Activated effector memory CD4-positive, alpha-beta T cell treated with Interleukin-2 at 50 U/mL for 16 hours (primary cell): ENCODE measurements at places on chromosomes 5 and 9.

DNA sequence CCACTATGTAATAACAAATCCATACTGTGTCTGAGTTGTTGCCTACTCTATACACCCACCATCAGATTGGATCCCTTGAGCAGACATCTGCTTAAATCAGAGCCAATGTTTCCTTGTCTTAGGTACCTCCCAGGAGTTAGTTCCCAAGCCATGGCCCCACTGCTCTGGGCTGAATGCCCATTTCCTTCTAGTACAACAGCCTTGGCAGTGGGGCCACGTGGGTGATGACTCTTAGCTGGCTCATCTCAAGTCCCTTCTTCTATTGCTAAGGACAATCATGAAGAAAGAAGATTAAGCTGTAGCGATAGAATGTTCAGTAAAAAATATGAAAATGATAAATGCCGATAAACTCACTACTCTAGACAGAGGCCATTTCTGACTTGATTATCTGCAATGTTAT, 16.6 kb downstream of the PTGR1 start:
- no peak for DNase-seq

- peak; percentile 28 for DNase-seq
Observed at GRCh38 chr5:91382530-91383026, 539 bp downstream of the ARRDC3 start.

DNA sequence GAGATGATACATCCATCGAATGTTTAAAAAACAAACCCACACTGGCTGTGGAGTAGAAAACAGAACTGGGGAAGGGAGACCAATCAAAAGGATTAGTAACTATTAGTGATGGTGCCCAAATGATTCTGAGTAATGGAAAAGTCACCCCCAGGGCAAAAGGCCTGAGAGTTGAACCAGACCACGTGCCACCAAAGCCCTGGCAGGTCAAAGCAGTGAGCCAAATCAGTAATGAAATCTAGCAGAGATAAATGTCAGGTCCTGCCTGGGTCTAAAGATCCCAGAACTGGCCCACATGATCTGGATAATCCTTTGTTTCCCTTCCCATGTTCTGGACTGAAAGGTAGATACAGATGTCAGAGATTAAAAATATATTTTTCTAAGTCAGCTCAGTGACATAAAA, 9.4 kb downstream of the OTULINL start:
- DNase-seq = no peak

DNA sequence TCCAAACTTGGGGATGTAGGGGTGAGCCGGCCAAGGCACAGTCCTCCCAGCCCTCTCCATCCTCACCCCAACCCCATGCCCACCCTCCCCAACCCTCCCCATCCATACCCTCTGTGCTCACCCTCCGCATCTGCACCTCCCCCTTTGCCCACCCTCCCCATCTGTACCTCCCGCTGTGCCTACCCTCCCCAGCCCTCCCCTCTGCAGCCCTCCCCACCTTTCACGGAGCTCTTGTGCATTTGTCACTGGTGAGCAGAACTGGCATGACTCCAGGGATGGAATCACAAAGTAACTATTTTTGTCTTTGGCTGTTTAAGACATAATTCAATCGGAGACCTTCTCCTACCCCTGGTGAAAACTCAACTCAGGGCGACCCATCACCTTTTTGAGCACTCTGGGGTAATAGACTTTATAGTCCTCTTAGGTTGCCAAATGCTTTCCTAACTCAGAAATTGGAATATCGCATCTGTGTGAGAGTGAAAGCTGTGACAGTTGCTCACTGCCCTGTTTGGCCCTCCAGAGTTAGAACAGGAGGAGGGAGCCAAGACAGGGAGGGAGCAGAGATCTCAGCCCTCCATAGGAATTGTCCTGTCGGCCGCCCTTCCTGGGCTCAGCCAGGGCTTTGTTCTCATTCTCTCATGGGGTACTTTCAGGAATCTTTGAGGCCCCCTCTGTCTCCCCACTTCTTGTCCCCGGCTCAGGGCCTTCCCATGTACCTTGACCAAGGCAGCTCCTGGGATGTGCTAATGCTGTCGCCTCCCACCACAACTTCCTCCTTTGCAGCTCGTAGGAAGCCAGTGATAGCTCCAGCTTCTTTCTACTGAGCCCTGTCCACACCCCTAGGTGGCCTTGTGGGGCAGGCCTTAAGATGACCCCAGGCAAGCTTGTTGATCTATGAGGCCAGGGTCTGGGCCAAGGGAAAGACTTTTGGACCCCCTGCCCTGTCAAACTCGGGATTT, 36.2 kb downstream of the OTULIN start:
- DNase-seq = no peak

- no peak for DNase-seq
Observed at GRCh38 chr5:74281166-74281565, 359.4 kb downstream of the ENC1 start.

DNA sequence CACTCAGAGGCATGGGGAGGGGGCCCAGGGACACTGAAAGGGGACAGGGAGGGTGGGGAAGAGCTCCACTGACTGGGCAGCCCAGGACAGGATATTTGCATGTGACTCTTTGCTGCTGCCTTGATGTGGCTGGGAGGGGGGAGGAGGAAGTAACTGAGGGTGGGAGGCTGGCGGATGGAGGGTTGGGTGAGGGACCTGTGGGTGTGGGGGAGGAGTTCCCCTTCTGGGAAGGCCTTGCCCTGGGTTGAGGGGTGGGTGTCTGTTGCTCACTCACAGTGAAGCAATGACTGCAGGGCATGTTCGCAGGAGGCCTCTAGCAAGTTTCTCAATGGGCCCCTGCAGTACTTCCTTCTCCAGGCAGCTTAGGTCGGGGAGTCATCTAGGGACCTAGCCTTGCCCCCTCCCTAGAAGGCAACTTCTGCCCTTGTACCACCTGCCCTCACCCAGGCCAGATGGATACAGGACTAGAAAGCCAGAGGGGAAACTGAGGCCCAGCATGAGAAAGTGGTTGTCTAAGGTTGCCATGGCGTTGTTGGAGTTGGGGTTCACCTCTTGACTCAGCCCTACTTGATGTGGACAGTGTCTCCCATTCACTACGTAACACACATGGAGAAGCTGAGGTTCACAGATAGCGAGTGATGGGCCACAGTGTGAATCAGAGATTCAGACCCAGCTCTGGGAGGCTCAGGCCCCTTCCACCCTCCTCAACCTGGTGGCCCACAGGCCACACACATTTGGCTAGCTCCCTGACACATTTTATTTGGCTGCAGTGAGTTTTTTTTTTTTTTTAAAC, 3.0 kb downstream of the GRK6 start:
- DNase-seq = peak; percentile 78

- no peak for DNase-seq
Observed at GRCh38 chr9:6675268-6675667, 29.7 kb upstream of the GLDC start.

DNA sequence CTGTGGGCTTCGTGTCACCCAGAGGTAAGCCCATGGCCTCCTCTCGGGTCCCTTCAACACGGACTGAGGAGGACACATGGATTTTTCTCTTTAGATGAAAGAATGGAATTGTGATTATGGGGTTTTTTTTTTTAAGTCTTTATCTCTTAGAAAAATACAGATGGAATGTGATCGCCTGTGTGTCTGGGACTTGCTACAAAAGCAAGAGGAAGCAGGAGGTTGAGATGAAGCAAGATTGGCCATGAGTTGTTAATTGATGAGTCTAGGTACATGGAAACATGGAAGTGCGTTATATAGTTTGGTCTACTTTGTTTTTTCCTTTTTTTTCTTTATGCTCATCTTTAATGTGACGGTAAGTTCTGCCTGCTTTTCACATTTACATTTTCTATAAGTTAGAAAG, 14.6 kb downstream of the USP20 start:
- DNase-seq = no peak

GRCh38 chr5:36669015-36669651, 62.7 kb downstream of the SLC1A3 start:
- DNase-seq = no peak

DNA sequence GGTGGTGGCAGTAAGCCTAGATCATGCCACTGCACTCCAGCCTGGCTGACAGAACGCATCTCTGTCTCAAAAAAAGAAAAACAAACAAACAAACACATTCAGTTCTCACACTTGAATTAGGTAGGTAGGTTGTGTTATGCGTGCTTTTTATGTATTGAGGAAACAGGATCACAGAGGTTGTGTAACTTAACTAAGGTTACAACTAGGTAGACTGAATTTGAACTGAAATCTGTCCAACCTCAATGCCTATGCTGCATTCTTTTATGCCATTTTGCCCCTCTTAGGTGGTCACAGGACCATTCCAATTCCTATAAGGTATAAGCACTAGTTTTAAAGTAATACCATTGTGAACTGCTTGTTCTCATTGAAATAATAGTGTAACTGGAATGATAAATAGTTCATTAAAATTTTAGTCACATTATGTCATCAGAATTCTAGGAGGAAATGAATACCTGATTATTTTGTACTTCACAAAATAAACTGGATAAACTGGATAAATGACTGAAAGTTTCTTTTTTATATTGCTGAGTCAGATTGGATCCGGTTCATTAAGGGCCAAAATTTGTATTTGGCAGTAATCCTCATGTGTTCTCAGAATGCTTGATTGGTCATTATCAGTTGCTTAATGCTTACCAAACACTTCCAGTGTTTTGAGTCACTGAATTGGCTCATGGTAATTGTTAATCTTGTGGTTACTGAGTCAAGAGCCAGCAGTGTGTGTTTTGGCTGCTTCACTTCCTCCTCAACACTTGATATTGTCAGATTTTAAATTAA, 7.1 kb downstream of the UBAP1 start:
- DNase-seq = no peak

DNA sequence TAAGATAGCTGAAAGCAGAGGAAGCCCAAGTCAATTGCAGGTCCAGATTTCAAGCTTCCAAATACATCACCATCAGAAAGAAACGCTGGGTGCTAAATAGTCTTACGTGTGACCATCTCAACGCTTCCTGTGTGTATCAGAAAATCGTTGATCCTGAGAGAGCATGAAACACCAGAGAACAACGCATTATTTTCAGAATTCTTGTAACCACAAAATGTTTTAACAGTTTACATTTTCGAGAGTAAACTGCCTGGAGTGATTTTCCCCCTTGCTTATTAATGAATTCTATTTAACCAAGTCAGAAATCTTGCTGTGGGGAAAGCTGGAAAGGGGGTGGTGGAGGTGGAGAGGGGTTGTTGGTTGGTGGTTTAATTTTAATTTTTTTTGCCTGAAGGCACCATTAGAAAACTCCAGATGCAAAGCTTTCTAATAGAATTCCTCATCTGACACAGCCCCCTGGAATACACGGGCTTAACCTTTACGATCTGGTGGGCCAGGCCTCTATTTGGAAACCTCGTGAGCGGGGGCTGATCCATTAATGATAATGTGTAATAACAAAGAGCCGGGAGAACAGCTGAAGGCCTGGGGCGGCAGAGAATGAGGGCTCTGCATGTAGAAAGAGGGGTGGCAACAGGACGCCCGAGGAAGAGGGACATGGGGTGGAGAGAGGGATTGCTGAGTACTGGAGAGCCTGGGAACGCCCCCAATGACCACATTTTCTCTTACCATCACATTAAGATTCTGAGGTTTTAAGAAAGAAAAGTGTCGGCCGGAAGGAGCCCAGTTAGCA, 124.5 kb upstream of the NFIB start:
- no peak for DNase-seq

DNA sequence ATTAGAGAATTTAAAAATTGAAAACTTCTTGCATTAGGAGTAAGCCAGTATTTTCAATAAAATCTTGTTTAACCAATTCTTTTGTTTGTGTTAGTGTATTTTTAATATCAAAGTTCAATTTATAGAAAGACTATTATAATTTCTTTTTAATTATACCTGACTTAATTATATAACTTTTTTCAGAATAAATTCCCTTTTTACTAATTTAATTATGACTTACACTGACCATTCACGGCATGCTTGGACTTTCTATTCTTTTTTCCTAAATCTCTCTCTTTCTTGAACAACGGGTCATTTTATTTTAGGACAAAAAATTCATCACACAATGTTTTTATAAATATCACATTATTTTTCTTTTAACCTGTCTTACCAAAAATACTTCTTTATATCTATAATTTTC, 555.3 kb upstream of the PTGER4 start:
- no peak for DNase-seq

- DNase-seq = no peak
Observed at GRCh38 chr5:149959406-149960236, 937 bp upstream of the SLC26A2 start.

DNA sequence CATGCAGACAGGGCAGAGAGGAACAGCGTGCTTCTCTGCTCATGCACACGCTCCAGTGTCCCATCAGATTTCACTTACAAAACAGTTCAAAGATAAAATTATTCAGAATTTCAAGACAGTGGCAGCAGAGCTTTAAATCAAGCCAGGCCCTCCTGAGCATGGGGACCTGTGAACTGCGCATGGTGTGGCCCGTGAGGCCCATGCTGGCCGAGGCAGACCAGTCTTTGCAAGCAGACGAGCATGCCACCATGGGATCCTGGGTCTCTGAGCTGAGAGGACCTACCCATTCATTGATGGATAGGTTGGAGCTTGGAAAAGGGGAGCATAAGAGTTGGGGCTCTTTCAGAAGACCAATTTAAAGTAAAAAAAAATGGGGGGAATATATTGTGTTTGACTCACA, 35.0 kb upstream of the SAP30L start:
- no peak for DNase-seq

DNA sequence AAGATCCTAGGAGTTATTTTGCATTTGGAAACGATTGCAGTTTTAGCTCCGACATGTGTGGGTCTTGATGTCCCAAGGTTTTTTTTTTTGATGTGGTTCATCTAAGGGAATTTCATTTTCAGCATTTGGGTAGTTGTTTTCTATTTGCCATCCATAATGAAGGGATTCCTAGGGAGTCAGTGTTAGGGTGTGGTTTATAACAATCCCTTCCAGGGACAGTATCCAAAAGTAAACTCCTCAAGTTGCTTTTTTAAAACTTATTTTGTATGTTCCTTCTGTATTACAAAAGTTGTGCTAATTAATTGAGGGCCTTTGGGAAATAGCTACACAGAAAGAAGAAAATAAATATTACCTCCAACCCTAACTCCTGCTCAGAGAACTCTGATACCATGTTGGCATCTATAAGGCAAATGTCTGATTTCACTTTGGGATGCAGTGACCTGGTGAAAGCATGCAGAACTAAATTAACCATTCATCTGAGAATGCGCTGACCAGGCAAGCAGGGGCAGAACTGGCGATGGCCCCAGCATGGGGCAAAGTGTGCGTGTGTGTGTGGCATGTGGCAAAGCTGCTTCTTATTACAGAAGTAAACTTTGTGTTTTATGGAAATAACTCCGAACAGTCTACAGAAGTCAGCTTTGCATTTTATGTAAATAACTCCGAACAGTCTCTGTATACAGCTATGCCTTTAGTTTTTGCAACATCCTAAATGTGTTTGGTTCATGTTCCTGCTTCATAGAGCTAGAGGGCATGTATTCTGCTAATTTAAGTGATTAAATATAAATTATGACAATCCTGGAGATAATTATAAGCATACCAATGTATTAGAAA, 237.2 kb downstream of the TRPM3 start:
- DNase-seq = no peak
